ENCODE measurements at places on chromosomes 12 and 14. TPM values are rescaled to one million over a fixed set of nuclear protein-coding genes. Genes with fewer than 3 reads are reported as not detected.

Gene CCDC38
- total RNA-seq: under 0.01 TPM

DNA sequence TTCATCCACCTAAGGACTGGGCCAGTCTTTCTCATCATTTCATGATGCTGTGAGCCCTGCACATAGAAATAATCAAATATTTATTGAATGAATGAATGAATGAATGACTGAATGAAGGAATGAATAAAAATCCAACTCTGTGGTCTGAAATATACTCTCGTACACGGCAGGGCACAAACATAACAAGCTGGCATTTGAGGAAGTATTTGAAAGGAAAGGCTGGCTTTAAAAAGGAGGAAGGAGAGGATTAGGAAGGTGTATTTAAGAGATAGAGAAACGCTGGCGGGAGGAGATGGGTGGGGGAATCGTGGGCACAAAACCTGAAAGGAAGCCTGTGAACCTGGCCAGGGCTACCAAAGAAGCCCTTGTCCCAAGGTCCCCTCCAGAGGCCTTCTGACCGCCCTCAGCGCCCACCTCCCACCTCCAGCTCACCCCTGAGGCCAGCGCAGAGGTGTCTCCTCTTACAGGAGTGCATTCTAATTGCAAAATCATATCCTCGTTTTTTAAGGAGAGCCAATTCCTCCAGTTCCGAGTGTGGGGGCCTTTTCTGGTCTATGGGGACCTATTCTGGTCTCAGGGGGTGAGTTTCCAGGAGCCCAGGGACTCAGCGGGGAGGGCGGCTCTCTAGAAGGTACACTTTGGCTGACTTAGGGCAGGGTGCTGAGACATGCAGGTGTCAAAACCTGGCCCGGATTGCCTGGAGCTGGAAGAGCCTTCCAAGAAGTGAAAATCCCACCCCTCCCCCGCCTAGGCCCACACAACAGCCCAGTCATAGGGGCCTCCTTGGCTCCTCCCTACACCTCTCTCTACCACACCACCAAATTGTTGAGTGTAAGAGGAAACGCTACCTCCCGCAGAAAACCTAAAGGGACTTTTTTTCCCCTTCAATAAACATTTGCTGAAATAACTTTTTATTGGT, 8.7 kb upstream of the JDP2 start:
- peak; percentile 73 for DNase-seq

DNA sequence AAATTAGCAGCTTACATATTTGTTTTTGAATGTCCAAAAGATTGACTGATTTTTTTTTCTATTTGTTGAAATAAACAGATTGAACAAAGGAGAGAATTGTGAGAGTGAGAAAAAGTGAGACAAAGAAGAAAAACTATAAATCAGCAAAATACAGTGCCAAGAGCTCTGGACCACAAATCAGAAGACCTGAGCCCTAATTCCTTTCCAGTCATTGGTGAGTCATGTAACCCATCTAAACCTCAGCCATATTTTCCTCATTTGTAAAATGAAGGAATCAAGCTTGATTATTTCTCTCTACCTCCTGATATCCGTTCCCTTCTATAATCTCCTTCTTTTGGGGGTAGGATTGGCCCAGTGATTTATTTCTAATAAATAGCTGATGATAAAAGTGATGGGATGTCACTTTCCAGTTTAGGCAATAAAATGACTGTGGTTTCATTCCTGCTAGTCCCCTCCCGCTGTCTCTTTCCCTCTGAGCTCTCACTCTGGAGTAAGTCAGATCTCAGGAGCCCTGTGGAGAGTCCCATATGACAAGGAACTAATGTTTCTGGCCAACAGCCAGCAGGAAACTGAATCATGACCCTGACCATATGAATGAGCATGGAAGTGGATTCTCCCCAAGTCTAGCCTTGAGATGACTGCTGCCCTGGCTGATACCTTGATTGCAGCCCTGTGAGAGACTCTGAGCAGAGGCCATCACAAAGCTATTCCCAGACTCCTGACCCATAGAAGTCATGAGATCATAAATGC, 218.9 kb downstream of the ACSS3 start:
- no peak for DNase-seq

DNA sequence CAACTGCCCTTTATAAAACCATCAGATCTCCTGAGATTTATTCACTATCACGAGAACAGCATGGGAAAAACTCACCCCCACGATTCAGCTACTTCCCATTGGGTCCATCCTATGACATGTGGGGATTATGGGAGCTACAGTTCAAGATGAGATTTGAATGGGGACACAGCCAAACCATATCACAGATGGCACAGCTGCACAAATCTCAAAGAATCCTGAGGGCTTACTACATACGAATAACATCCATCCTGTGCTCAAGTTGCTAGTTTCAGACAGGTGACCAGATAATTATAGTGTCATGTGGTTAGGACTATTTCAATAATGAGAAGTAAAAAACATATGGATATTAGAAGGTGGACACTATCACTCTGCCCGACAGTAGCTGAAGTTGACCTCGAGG, 211.2 kb downstream of the NUAK1 start:
- DNase-seq: no peak

- DNase-seq: no peak
Observed at GRCh38 chr12:66733321-66733720, 54.4 kb upstream of the GRIP1 start.

DNA sequence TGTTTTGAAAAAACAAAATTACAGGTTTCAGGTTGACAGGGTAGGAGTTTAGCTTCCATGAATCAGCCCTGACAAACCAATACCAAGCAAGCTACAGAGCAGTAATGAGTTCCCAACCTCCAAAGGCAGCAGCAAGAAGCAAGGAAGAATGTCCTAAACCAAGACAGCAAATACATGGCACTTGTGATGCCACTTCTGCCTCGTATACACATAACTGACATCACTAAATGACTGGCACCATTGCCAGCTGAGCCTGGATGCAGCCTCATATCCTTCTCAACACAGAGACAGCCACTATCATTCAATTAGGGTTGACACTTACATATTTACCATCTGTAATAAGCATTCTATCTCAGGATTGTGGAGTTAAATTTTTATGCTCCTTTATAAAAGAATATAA, 35.0 kb upstream of the MDM1 start:
- no peak for DNase-seq

- no peak for DNase-seq
Observed at GRCh38 chr12:108320507-108321293, 18.4 kb downstream of the CMKLR1 start.

DNA sequence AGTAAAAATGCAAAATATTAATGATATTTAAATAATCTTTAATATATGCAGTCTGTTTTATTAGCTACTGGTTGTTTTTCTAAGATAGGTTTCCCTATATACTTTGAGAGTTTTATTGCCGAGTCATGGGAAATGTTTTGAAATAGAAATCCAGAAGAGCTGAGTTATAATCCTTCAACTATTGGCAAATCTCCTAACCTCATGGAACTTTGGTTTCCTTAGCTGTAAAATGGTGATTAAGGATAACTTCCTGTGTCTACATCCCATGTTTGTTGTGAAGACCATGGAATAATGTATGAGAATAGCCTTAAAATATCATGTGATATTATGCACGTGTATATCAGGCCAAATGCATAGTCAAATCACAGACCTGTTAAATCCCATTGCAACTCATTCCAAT, 51.0 kb downstream of the UNC79 start:
- DNase-seq: no peak

DNA sequence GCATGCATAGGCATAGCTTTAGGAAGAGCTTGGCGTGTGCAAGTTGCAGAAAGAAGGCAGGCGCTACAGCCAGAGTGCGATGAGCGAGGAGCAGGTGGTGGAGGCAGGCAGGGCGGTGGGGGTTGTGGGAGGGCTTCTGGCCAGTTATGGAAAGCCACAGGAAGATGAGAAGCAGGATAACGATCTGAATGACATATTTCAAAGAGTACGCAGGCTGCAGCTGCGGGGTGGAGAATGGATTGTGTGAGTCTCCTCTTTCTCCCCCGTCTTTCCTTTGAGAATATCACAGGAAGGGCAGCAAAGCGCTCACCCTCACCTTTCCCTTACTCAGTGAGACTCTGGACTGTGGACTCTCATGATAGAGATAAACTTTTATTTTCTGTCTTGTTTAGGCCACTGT, 48.7 kb upstream of the PLXNC1 start:
- peak; percentile 63 for DNase-seq

DNA sequence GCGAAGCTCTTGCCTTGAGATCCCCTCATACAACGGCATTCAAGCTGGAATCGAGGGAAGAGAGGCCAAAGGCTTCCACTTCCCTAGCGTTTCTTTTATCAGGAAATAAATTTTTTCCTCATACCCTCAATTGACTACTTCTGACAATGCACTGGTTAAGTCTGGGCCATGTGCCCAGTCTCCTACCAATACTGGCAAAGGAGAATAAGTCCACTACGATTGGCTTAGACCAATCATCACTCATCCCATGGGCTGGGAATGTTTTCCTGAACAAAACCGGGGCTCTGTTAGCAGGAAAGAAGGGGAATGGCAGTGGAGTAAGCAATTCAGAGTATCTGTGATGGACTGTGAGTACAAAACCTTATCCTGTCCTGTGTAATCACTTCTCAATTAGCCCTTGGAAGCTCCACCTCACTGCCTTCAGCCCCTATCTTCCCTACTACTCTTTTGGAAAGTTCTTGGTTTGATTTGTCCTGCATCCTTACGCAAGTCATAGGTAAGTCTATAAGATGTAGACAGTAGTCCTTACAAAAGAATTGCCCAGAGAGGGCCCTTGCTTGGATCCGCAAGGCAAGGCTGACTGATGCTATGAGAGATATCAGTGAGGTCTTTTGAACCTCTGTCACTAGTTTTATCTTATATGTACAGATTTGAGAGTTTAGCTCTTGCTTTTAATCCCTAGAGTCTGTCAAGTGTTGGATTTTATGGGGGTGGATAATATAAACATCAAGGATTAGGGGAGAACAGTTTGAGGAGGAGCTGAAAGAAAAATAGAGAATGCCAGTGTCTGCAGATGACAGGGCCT, 36.3 kb upstream of the CDK17 start:
- no peak for DNase-seq

DNA sequence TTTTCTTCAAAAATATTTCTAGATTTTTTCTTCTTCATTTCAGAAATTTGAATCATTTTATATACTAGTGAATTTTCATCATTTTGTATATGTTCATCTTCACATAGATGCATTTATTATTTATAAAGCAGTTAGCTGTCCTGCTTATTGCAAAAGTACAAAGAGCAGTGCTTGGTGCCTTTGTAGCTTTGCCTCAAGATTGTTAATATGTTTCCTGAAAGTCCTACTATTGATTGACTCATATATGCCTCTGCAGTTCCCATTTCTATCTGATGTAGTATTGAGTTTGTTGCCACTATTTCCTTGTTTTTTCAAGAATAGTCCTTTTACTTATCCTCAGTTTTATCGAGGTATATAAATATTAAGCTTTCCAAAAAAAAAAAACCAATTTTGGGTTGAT, 89.7 kb downstream of the PDE3A start:
- no peak for DNase-seq

- DNase-seq: no peak
Observed at GRCh38 chr12:93032758-93033157, 103.7 kb upstream of the EEA1 start.

DNA sequence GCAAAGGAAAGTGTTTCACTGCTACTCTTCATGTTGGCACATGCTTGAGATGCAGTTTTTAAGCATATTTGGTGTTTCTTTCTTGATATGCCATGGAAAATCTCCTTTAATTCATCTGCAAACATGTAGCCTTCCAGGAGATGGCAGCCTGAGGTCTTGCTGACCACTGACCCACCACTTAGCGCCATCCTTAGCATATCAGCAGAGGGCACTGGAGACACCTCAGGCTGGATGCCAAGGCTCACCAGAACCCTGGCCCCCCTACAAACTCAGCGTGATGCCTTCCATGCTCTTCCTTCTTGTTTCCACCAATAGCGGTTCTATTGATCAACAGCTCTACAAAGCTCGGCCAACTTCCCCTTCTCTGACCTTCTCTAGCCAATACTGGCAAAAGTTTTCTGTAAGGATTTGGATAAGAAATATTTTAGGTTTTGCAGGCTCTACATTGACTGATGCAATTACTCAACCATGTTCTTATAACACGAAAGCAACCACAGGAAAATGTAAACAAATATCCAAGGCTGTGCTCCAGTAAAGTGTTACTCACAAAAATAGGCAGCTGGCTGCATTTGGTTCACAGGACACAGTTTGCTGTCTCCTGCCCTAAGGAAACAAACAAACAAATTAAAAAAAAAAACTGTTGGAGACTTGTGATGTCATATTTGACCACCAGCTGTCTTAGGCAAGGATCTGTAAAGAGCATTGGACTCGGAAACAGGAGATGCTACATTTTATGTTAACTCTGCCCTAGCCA, 209.7 kb downstream of the SLC15A4 start:
- DNase-seq: no peak

Measured in hematopoietic multipotent progenitor cell (in vitro differentiated cells).